ENCODE measurements at places on chromosomes 12 and 14.

DNA sequence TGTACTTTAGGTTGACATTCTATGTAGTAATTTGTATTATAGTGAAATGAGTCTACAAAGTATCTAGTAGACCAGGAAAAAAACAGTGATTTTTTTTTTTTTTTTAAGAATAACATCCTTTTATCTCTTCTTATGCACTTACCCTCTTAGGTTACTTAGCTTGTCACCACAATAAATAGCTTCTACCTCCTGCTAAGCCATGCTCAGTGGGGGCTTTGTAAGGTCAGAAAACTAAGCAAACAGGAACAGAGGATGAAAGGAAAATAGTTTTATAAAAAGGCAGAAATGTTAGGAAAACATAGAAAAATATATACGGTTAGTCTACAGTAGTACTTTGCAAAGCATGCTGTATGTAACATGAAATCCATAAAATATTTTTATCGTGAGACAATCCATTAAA lies 385.3 kb upstream of the ATXN7L3B start:
- DNase-seq: no peak

DNA sequence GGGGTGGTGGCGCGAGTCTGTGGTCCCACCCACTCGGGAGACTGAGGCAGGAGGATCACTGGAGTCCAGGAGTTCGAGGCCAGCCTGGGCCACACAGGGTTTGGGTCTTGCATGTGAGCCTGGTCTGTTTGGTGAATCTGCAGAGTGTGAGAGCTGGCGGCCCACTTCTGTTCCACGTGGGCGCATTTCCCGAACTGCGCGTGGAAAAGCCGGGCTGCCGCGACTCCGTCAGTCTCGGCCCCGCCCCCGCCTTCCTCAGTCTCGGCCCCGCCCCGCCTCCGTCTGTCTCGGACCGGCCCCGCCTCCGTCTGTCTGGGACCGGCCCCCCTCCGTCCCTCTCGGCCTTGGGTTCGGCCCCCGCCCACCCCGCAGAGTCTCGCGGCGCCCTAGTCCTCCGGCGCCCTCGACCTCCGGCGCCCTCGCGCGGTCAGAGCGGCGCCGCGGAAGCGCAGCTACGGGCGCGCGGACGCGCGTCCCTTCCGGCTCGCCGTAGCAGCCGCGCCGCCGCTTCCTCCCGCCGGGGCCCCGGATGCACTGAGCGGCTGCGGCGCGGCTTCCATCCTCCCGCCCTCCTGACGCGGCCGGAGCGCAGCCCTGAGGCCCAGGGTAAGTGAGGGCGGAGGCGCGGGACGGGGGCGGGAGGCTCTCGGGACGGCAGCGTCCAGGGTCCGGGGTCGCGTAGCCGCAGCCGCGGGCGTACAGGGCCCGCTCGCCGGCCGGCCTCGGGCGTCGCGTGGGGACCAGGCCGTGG lies at the start of gene EP400:
TSS of gene EP400 (plus strand) at position 512 of the 751 bp plus-strand sequence. CDS start 10,678 bp downstream, outside the sequence.
- peak; percentile 93 for DNase-seq

DNA sequence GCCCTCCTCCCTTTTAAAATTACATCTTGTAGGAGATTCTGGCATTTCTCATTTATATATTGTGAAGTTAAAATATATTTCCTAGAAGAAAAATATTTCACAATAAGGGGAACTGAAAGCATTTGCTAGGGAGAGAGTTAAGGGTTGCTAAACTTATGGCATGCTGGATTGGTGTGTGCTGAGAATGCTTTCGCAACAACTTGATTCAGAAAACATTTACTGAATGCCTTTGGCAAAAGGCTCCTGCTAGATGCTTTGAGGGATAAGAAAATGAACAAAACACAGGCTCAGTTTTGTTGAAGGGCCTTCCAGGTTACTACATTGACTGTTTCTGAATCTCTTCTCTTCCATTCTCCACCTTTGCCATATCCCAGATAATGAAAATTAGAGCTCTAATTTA lies 67.5 kb downstream of the DIP2B start:
- peak; percentile 79 for DNase-seq

DNA sequence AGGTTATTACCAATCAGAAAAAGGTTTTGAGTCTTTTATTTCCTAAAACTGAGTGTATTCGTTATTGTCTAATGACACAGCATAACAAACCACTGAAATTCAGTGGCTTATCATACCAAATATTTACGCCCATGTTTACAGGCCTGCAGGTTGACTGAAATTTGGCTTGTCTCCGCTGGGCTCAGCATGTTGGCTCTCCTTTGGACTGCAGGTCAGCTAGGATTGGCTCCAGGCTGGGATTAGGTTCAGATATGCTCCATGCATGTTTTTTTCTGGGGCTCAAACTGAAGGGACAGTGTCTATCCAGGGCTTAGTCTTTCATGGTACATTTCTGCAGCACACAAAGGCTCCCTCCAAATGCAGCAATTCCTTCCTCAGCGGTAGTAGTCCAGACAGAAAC lies 569.9 kb downstream of the DIO2 start:
- no peak for DNase-seq

DNA sequence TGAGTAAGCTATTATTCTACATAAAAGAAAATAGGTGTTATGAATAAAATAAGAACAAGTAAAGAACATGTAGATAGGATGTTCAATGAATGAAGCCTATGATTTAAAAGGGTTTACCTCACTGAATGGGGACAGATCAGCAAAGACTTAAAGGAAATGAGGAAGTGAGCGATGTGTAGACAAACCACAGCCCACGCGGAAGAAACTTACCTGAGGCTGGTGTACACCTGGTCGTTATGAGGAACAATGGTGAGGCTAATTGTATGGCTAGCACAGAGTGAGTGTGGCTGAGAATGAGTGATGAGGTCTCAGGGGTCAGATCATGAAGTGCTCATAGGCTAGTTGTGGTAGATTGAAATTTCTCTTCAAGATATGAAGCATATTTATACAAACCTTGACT lies 221.7 kb downstream of the ALG10B start:
- no peak for DNase-seq

GRCh38 chr12:81257947-81258551 lies 180.2 kb downstream of the ACSS3 start:
- peak; percentile 53 for DNase-seq

DNA sequence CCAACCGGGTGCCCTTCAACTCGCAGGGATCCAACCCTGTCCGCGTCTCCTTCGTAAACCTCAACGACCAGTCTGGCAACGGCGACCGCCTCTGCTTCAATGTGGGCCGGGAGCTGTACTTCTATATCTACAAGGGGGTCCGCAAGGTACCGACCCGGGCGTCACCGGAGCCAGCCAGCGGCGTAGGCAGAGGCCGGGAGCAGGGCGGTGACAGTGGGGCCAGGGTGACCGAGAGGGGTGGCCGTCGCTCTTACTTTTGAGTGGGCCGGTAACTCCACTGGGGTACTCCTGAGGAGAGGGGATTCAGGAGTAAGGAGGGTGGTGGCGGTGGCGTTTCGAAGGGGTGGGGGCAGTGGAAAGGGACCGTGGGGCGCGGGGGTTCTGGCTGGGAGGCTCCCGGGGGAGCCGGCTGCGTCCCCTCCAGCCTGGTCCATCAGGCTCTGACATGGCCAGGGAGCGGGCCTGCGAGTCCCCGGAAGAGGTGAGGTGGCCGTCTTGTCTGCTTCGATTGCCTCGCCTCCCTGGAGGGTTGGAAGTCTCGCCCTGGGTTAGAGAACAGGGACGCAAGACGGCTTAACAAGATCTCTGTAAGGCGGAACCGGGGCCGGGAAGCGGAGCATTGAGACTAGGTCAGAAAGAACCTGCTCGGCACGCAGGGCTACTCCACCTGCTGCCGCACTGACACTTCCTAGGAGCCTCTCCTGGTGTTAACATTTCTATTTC lies 491 bp downstream of the WDR20 start:
- peak; percentile 36 for DNase-seq

DNA sequence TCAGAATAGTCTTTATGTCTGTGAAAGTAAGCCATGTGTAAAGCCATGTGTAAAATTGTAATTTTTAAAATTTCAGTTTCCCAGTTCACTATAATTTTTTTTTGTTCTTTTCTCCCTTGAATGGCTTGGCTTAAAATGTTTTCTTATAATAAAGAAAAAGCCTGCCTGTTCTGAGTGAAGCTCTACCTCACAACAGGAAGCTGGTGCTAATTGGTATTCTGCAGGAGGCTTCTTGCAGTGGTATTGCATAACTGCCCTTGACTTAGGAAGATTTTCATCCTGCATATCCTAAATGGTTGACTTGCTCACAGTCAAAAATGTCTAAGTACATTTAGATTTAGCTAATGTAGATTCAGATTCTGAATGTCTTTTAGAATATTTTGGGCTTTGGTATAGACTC lies 49.5 kb downstream of the ATP2A2 start:
- DNase-seq: peak; percentile 29

DNA sequence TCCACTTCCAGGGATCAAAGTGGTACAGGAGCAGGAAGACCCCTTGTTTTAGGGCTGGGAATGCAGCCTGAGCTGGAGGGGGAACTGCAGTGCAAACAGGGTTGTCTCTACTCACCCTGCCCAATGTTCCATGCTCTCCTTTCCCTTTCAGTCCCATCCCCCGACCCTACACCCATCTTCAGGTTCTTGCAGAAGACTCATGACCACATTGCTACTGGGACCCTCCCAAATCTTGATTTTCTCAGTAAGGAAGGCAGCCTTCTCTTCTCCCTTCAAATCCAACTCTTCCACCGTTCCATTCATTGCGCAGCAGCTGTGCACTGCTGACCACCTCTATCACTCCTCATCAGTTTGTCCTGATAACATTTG lies 1.9 kb downstream of the SERPINA11 start:
- no peak for DNase-seq

DNA sequence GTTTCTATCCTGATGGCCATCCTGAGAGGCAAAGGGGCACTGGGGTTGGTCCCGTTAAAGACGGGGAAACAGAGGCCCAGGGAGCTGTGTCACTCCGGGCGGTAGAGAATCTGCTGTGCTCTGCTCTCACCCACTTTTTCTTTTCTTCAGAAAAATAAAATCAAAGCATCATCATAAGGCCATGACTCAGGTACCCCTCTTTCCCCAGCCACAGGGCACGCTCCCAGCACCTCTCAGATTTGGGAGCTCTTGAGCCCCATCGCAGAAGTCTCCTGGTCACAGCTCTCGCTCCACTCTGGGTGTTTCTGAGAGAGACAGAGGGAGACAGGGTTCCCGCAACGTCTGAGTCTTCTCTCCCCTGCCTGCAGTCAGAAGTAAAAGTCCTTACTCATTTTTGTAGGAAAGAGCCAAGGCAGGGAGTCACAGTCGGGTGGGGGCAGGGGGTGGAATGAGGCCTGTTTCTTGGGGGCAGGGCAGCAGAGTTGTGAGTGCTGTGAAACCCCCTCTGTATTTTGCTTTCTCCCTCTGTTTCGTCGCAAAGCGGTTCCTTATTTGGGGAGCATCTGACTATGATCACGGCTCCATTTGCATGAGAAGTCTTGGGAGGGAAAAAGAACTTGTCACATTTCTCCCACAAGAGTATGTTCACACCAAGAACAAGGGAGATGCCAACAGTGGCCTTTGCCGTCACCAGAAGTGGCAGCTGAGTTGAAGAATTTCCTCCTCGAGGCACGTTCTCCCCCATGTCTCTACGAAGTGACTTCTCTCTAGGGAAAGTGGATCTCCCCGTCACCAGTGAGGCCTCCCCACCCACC lies 139.0 kb downstream of the BCL11B start:
- DNase-seq: no peak

GRCh38 chr12:96375841-96376604 lies 24.2 kb downstream of the CDK17 start:
- no peak for DNase-seq
